ENCODE measurements at places on chromosomes 5 and 9.

DNA sequence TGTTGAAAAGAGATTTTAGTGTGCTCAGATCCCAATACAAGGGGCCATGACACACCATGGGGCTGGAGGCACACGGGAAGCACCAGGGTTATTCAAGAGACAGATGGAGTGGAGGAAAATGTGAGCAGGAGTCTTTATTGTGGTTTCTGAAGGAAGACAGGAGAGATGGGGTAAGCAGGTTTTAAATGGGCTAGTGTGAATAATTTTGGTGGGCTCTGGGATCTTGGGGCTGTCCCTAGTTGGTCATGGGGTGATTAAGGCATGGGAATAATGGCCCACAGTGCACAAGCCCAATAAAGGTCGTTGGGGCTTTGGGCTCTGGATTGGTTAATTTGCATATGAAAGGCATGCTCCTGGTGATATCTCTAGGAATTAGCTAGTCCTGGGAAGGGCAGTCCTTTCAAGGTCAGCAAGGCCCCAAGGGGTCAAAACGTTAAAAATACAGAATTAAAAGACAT lies 3.6 kb upstream of the SCGB3A2 start:
- no peak for DNase-seq

DNA sequence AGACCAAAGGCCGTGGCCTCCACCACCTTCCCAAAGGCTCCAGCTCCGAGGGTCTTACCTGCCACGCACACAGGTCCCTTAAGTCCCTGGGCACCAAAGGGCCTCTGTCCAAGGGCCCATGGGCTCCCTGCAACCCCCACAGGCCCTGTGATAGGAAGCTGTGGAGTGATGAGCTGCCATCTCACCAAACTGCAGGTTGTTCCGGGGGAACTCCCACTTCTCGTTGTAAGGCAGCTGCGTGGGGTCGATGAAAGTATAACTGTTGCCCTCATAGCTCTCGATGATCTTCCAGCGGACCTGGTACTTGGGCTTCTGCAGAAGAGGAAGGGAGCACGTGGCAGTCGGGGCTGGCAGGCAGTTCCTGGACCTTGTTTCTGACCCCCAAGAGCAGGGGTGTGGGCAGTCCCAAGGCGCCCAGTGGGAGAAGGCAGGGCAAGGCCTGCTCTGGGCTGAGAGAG lies 24.8 kb downstream of the CSF1R start:
- DNase-seq, result no peak

GRCh38 chr5:172288465-172288864 lies 4.9 kb upstream of the UBTD2 start:
- DNase-seq, result no peak

- no peak for DNase-seq
Observed at GRCh38 chr5:158724521-158725188, 375.1 kb downstream of the EBF1 start.

DNA sequence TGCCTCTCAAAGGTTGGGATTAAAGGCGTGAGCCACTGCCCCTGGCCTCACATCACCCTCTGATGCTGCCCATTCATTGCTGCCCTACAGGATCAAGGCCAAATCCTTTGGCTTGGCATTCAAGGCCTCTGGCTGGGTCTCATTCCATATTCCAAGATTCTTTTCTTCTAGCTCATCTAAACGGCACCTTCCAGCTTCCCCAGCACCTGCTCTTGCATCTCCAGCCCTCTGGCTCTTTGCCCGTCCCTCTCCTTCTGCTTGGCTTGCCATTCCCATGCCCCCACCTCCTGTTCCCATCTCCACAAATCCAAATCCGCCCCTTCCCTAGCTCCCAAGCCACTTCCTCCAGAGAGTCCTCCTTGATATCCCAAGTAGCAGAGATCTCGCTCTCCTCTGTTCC lies 33.1 kb downstream of the CORO2A start:
- DNase-seq, result no peak

DNA sequence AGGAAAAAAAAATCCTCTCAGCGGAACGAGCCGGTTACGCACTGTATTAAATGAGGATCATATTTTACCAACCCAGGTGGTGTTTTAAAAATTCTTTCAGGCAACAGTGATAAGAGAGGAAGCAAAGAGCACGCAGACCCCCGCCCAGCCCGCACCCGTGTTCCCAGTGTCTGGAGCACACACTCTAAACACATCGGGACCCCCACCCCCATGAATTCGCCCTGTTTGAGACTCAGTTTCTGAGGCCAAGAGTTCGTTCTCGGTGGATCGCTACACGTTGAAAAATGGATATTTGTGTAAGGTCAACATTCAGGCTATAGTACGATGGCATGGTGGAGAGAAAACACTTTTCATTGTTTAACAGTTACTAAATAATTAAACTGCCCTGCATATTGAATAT lies 196.3 kb downstream of the MEF2C start:
- no peak for DNase-seq

DNA sequence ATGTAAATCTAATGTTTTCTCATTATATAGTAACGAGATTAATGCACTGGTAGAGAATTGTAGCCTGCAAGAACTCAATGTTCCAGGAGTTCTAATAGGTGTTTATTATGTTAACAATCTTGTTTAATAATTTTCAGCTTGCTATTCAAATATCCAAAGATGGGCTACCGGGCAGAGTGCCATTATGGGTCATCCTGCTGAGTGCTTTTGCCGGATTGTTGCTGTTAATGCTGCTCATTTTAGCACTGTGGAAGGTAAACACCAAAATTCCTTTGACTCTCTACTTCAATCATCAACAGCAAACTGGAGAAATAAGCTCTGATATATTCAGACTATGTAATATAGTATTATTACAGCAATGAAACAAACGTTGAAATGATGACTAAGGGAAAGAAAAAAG lies 41.9 kb upstream of the ITGA2 start:
- DNase-seq, result no peak

- DNase-seq, result no peak
Observed at GRCh38 chr5:126900796-126901195, 123.9 kb downstream of the LMNB1 start.

- DNase-seq, result no peak
Observed at GRCh38 chr9:123925161-123925560, 4.8 kb downstream of the DENND1A start.

GRCh38 chr5:54885636-54886035 lies 99.8 kb downstream of the ESM1 start:
- DNase-seq, result no peak

DNA sequence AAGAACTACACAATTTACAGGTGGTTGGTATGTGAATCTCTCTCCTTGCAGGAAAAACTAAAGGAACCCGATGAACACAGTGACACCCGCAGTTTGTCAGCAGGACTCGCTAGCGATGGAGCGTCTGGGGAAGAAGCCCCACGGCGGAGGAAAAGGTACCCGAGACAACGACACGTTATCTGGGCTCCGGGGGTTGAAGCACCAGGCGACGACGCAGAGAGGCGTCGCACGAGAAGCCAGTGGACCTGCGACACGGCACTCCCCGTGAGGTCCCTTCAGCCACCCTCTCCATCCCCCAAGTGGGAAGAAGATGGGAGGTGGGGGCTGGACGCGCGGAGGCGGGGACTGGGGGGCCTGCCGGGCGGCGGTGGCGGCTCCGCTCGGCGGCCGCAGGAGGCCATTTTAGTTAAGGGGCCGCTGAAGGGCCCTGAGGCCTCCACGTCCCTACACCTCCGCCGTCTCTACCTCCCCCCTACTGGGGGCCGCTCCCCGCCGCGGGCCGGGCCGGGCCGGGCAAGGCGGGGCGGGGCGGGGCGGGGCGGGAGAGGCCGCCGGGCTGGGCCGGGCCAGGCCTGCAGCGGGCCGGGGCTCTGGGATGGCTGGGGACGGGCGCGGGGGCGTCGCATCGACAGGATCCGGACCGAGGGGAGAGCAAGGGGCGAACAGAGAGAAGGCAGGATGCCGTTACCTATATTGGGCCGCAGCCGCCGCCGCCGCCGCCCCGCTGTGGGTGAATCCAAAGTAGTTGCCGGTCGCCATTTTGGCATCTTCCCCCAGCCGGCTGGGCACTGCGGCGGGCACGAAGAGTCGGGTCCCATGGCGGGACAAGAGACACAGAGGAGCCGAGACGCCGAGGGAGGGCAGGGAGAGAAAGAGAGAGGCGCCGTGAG lies 754 bp downstream of the ZFR start:
- peak; percentile 61 for DNase-seq

- no peak for DNase-seq
Observed at GRCh38 chr9:125965477-125965876, 218.3 kb downstream of the PBX3 start.

DNA sequence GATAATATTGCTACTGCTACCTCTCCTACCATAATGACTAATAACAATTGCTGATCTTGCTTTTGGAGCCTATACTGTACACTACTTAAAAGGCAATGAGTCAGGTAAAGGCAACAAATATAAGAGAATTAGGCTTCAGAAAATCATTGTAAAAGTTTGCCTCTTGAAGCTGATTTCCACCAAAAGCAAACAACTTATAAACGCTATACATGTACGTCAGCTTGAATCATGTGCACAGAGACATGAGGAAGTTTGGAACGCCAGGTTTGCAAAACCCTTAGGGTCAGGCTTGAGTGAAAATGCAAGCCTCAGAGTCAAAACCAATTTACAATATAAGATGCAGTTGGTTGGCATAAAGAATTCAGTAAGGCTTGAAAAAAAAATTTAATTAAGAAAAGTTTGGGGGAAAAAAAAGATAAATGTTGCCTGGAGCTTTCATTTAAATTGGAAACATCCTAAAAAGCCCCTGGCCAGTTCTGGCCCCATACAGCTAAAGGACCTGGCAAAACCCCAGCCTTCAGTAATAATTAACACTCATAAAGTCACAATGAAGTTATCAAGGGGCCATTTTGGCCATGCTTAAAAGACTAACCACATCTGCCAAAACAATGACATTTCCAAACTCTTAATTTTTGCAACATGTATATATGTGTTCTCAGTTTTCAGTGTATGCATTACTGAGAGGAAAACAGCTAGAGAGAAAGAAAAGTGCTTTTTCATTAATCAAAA lies 181.0 kb upstream of the NFIL3 start:
- no peak for DNase-seq

DNA sequence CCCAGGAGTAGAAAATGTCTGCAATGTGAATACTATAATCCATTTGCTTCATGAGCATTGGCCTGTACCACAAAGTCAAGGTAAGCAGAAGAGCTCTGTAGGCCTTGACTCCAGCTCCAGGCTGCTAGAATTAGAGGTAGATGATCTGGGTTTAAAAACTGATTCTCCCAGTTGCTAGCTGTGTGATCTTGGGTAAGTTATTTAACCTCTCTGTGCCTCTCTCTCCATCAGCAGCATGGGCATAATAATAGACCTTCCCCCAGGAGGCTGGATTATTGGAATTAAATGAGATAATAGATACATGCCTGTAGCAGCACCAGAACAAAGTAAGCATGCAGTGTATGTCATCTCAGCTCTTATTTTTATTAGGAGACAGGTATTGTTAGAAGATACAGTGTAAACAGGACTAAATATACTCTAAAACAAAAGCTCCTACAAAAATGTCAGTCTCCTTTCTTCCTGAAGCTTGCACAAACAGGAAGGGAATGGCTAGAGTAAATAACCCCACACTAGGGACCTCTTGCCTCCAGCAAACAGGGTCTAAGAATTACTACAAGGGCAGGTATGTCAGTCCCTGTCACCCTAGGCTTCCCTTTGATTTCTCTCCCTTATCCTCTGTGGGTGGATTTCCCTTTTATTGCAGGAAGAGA lies 57.5 kb downstream of the PSAT1 start:
- DNase-seq, result no peak

GRCh38 chr9:117282541-117282940 lies 132.3 kb downstream of the ASTN2 start:
- DNase-seq, result no peak

GRCh38 chr5:88509403-88509802 lies 240.8 kb upstream of the TMEM161B start:
- DNase-seq, result no peak

DNA sequence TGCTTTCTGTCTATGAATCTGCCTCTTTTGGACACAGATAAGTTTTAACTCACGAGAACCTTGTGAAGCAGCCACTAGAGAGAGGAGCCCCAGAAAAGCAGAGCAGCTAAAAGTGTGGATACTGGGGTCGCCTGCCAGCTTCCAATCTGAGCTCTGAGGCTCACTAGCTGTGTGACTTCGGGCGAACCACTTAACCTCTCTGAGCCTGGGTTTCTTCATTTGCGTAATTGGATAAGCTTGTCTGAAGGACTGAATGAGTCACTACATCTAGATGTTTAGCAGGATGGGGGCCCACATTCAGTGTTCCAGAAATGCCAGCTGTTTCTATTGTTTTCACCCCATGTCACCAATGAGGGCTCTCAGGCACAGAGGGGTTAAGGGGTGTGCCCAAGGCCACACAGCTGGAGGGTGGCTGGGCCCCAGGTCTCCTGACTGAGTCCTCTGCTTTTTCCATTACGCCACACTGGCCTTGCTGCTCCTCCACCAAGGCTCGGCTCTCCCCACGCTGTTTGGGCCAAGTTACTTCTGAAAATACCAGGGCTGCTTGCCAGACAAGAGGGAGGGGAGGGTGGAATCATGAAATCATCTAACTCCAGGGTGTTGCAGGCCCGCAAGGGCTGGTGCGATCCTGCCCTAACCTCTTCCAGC lies 36.2 kb downstream of the SH3PXD2B start:
- DNase-seq, result no peak

GRCh38 chr9:76756268-76756640 lies 8.0 kb upstream of the PCA3 start:
- no peak for DNase-seq

- no peak for DNase-seq
Observed at GRCh38 chr5:57720656-57721055, 238.0 kb upstream of the ACTBL2 start.

DNA sequence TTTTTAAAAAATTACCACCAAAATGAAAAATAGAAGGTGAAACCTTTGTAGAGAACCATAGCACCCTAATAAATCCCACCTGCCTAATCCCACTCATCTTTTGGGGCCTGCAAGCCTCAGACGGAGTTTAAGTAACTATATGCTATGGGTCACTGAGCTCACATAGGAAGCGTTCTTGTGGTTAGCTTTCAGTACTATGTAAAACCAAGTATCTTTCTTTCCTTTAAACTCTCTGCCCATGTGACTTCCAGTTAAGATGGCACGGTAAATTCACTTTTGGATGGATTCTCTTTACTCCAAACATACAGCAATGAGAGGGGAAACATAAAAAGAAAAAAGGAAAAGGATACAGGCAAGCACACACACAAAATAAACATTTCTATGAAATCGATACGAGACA lies 50.9 kb downstream of the FANCC start:
- DNase-seq, result no peak

DNA sequence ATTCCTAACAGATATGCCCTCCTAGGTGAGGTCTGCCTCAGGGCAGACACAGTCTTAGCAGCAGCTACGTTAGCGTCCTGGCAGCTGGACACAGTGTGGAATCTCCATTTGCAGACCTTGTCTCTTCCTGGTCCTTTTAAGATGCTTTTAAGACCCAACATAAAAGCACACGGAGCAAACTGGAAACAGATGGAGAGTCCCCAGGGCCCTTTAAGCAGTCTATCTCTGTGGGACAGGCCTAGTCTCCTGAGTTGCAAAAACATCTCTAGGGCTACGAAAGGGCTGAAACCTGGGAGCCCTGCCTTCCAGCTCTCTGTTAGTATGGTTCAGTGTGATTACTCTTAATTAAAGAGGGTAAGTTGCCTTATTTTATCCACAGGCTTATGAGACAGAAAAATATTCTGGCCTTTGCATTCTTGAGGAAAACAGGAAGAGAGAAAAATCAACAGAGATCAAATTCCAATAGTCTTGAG lies 66.0 kb upstream of the GNA14 start:
- DNase-seq, result no peak

Measured in activated CD4-positive, alpha-beta memory T cell treated with anti-CD3 and anti-CD28 coated beads for 36 hours (primary cell).